Colonic mucosa (tissue), 4 donors: ENCODE measurements at places on chromosomes 12 and 14.

DNA sequence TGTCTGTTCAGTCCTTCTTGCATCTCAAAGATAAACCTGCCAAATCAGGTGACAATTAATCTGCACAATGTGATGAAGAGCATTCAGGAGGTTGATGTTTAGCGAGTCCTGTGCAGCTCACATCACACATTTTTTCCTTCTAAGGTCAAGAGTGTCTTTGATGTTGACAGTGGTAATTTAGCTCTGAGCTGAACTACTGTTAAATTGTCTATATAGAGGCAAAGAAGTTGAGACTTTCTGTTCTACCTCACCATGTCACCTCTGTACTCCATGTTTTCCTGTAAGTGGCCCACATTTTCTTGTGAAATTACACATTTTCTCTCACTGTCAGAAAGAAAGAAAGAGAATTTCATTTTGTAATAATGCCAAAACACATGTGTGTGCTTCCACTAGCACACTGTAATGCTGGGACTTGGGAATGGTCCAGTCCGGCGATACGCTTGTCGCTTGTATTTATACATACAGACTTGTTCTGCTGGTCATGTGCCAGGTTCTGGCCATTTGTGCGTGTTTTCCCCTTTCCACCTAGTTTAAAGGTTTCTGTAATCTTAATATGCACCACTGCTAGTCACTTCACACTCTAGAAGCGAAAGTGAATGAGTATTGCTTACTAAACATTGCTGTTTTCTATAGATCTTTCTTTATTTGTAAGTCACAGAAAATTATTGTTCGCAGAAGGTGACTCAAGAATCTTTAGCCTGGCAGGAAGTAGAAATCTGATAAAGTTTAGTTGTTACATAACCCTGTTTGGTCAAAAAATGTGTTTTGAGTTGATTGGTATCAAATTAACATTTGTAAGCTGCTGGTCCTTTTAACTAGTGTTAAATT is 328.9 kb downstream of the TMTC2 start:
- DNase-seq: no peak

DNA sequence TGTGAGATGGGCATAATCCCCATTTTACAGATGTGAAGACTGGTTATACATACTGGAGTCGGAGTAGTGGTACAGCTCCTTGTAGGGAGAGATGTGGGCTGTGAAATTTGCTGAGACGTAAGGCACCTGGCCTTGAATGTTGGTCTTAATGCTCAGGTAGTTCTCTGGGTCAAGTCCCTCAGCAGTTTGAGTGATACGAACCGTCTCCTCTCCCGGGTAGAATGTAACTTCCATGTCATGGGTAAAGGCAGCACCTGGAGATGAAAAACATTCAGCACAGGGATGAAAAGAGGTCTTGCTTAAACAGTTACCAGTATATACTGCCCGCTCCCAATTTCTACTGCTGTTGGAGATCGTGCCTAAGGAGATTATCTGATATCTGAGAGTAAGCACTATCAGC is 28.3 kb downstream of the NID2 start:
- DNase-seq: no peak

- DNase-seq: no peak
Observed at GRCh38 chr14:87705439-87705896, 287.5 kb downstream of the GALC start.

DNA sequence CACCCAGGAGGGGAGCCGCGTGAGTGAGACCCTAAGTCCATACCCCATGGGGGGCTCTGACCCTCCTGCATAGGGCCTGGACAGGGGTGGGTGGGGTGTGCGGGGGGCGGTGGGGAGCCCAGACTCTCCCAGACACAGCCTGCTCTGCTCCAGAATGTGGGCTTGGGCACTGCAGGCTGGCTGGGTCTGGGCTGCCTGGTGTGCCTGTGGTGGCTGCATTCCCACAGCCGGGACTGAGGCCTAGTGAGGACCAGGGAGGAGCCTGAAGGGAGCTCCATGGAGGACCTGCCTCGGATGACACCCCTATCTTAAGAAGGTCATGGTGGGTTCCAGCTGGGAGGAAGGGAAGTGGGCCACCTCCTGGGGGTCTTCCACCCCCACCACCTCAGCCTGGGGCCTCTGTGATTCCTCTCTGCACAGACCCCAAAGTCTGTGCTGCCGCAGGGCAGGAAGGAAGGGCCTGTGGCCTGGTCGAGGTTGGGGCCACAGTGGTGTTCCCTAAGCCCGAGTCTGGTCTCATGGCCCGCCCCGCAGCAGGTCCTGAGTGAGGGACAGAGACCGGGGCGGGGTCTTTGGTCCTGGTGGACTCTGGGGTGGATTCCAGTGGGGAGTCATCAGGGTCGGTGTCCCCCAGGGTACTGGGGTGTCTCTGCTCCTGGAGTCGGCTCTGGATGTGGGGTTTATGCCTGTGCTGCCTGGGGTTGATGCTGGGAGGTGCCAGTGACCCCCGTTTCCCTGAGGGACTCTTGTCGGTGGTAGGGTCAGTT is 392.3 kb downstream of the TMEM121 start:
- no peak for DNase-seq

GRCh38 chr12:107775093-107775721 is 703 bp downstream of the ASCL4 start:
- DNase-seq: no peak

DNA sequence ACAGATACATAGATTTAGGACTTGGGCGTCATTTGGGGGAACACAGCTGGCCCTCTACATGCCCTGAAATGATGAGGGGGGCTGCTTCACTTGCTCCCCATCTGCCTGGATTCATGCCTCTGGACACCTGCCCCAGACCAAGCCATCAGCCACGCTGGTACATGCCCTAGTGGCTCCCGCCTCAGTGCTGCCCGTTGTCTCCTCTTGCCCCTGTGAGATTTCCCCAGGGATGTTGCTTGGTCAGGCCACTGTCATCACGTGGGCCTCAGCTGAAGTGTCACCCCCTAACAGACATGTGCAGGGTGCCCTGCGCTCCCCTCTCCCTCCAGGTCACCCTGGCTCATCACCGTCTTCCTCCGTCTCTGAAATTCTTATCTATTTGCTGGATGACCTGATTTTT is 157.5 kb downstream of the PIWIL1 start:
- DNase-seq: no peak

DNA sequence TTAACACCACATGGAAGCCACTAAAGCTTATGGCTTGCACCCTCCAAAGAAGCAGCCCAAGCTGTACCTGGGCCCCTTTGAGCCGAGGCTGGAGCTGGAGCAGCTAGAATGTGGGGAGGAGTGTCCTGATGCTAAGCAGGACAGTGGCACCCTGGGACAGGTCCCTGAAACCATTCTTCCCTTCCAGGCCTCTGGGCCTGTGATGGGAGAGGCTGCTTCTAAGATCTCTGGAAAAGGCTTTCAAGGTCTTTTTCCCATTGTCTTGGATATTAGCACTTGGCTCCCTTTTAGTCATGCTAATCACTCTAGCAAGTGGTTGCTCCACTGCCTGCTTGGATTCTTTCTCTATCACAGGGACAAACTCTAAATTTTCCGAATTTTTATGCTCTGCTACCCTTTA is 40.9 kb downstream of the OSBPL8 start:
- no peak for DNase-seq
